ENCODE measurements at places on chromosomes 3 and 15.

- DNase-seq = no peak
Observed at GRCh38 chr15:20346082-20346805, 195.4 kb downstream of the GOLGA6L6 start.

DNA sequence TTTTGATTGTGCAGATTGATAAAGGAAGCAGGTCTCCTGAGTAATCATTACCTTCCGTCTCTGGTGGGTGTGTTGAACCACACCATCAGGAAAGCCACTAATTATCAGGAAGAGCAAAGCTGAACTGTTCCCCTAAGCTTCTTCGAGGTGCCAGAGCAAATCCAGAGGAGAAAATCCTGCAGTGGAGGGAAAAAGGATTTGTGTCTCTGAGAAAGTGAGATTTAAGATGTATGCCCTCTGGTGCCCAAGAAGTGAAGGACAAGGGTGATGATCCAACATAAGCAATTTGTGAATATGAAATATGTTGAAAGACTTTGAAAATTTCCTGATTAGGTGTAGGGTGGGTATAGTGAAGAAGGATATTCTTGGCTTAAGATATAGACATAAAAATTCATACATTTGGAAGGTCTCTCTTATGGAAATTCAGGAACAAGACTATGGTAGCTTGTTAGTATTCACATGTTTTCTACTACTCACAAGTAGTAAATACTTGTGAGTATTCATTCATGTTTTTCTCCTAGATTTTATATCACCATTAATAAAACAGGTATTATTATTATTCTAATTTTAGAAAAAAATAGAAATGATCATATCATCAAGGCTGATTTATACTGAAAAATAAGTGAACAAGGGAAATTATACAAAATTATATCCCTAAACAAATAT, 34.8 kb downstream of the COMMD2 start:
- peak; percentile 75 for DNase-seq

- DNase-seq = no peak
Observed at GRCh38 chr15:37088436-37088835, 11.9 kb downstream of the MEIS2 start.

- DNase-seq = peak; percentile 61
Observed at GRCh38 chr3:43171748-43172147, 65.9 kb upstream of the POMGNT2 start.

- no peak for DNase-seq
Observed at GRCh38 chr3:71453822-71454511, 129.6 kb downstream of the FOXP1 start.

DNA sequence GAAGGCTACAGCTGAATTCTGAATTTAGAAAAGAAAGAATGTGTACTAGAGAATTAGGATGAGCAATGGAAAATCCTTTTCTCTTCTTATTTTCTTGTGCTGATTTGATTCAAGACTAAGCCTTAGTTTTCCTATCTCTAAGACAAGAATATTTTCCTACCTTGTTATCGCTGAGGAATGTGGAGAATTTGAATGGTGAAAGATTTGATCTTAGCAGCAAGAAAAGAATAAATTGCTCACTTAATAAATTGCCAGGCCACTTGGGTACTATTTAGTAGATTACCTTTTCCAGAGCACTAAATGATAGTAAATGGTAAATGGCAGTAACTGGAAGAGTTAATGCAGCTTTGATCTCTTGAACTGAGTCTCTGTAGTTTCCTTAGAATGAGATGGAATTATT, 145.7 kb upstream of the MEIS2 start:
- no peak for DNase-seq

DNA sequence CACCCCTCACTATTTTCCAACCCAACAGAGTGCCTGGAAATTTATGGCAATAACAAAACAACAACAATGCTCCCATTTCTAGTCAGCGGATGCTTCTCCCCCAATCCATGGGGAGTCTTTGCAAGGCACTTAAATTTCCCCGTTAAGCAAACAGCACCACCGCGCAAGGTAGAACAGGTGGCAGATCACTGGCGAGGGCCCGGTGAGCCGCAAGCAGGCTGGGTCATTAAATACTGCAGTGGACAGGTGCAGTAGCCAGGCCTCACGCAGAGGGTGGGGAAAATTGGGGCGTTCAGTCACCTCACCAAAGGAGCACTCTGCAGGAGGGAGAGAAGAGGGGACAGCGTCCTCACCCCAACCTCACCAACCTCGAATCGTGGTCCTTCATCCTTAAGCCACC, 147.5 kb downstream of the NTRK3 start:
- DNase-seq = no peak

GRCh38 chr3:143450632-143451031, 331.1 kb downstream of the CHST2 start:
- DNase-seq = no peak

GRCh38 chr15:43285609-43286037, 18.9 kb upstream of the TGM5 start:
- DNase-seq = peak; percentile 64

DNA sequence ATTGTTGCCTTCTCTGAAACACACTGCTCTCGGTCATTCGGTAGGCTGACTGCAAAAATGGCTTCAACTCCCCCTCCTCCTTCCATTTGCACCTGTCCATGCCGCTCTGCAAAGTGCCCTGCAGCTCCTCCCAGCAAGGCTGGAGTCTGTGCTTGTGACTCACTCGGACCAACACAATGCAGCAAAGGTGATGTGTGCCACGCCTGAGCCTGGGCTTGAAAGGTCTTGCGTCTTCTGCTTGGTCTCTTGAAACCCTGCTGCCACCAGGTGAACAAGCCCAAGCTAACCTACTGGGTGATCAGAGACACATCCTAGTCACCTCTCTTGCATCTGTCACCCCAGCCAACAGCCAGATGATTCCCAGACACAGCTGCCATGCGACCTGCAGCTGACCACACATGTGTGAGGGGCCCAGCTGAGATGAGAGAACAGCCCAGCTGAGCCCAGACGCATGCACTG, 71.1 kb downstream of the MGLL start:
- no peak for DNase-seq

DNA sequence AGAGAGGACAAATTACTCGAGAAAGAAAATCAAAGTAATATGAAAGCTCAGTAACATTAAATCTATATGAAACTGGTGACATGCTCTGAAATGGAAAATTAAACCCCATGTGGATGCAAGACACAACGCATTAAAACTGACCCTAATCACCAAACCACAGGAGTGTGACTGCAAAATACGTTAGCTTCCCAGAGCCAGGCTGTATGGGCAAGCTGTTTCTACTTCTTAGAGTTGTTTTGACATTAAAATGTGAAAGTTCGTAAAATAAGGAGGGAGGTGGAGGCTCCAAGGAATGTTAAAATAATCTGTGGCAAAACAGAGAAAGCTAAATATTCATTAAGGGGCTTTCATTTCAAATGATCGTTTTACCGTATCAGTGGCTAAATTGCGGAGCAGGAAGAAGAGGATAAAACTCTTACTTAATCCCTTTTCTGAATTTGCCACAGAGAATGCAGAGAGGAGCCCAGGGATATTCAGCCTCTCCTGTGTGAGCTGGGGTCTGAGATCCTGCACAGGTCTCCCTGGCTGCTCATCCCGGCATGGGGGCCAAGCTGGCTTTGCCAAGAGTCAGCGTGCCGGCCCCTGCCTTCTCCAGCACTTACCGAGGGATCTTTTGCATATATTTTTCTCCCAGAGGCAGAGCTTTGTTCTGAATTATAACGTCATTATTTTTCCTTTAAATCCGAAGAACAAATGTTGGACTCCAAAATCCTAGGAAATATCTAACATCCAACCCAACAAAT, 239.8 kb upstream of the THBS1 start:
- no peak for DNase-seq

GRCh38 chr15:89383365-89384175, 48.9 kb upstream of the POLG start:
- no peak for DNase-seq

GRCh38 chr3:70990185-70990584, 593.3 kb downstream of the FOXP1 start:
- no peak for DNase-seq

DNA sequence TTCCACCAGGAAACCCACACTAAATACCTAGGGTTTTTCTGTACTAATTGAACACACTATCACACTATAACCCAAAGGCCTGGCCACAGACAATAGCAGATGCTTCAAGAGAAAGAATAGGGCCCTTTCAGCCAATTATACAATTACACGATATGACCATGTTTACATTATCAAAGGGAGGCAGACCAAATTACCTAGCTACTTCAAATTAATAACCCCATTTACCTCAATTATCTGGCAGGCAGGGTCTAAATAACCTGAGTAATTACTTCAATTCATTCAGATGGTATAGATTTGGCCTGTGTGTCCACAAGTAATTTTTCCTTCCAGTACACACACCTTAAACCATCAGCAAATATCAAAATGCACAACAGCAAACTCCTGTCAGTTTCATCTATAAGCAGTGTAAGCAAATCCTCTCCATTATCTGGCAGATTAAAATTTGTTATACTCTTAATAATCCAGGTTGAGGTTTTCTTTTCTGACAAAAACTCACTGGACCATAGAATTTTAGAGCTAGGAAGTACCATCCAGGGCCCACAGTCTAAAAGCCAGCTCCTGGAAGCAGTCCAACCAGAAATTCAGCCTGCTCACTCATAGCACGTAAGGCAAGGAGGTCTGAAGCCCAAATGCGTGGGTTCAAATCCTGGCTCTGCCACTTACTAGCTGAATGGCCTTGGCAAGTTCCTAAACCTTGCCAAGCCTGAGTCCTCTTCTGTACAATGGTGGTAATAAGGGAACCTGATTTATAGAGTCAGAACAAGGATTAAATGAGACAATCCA, 51.8 kb downstream of the RFTN1 start:
- DNase-seq = no peak

DNA sequence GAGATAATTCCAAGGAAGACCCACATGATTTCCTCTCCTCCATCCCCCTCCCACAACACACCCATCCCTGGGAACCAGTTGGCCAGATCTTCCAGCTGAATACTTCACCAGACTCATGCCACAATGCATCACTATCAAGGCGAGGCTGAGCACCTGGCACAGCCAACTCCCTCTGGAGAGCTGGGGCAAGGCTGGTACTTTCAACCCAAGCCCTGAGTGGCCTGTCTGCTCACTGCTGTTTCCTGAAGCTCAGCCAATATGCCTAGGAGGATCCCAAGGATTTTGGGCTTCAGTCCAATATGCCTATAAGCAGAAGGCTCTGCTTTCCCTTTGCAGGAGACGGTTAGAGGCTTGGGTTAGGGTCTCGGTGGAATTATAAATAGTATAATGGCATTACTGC, 90.9 kb upstream of the NEO1 start:
- no peak for DNase-seq

DNA sequence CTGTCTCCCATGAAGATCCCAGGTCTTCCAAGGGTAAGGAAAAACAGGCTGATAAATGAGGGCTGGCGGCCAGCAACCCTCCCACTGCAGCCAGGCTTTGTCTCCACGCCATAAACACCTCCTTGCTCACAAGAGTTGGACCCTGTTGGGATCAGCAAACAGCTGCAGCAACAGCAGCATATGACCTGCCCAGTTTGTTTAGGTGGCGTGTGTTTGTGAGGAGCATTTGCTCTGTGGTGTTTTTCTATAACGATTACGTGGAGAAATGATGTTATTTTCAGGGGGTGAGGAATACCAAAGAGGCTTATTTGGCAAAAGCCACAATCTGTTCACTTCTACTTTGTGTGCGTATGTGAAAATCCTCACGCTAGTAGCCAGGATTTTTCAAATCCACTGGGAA, 58.5 kb downstream of the RFTN1 start:
- DNase-seq = no peak

DNA sequence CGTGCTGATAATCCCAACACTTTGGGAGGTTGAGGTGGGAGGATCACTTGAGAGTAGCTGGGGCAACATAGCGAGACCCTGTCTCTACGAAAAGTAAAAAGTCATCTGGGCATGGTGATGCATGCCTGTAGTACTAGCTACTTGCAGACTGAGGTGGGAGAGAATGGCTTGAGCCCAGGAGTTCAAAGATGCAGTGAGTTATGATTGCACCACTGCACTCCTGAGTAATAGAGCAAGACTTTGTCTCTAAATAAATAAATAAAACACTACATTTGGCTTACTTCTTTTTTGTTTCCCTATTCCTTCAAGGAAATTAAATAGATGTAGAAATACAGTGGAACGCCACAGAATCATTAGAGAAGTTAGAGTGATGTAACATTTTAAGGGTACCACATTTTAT, 20.1 kb upstream of the LDHAL6B start:
- peak; percentile 70 for DNase-seq

DNA sequence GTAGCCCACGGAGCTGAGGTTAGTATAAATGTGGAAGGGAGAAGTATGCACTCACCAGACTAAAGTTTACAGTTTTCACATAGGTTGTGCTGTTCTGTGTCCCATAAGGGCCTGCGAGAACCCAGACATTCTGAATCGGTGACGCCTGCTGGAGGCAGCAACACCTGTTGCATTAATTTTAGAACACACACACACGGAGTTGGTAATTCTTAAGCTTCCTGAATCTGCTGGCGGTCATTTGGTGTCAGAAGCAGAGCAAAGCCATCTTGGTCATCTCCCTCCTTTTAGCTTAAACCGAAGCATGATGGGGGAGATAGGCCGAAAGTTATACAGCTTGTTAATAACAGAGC, 41.1 kb upstream of the AP3B2 start:
- no peak for DNase-seq

- DNase-seq = no peak
Observed at GRCh38 chr3:30550246-30550645, 56.2 kb upstream of the TGFBR2 start.

DNA sequence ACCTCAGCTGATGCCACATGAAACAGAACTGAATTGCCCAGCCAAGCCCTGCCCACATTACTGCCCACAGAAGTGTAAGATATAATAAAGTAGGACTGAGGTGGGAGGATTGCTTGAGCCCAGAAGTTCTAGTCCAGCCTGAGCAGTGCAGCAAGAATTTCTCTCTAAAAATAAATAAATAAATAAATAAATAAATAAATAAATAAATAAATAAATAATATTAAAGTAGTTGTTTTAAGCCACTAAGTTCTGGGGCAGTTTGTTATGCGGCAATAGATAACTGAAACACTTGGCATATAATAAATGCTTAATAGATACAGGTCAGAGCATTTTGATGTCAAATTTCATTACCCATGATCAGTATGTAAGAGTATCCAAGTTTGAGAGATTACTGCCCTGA, 249.4 kb upstream of the LRRFIP2 start:
- DNase-seq = no peak

DNA sequence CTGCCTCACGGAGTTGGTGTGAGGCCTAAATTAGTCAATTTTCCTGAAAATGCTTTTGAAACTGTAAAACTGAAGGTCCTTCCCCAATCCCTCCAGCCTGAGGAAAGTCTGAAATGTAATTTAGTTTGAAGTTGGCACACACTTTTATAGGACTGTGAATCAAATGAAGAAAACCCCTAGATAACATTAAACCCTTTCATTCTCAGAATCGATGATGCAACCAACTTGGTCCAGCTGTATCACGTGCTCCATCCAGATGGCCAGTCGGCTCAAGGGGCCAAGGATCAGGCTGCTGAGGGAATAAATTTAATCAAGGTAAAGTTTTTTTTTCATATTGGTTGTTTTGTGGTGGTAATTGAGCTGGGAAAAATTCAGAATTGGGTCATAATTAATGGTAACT, 11.7 kb downstream of the MRPS22 start:
- peak; percentile 12 for DNase-seq

Data from HCEC 1CT (cell line).